Central memory CD8-positive, alpha-beta T cell (primary cell): ENCODE measurements at places on chromosomes 2 and 18.

- no peak for DNase-seq
These were observed 48.6 kb downstream of the EMX1 start for GRCh38 chr2:72965770-72966450.

GRCh38 chr18:49544362-49544761, 17.5 kb upstream of the LIPG start:
- no peak for DNase-seq

DNA sequence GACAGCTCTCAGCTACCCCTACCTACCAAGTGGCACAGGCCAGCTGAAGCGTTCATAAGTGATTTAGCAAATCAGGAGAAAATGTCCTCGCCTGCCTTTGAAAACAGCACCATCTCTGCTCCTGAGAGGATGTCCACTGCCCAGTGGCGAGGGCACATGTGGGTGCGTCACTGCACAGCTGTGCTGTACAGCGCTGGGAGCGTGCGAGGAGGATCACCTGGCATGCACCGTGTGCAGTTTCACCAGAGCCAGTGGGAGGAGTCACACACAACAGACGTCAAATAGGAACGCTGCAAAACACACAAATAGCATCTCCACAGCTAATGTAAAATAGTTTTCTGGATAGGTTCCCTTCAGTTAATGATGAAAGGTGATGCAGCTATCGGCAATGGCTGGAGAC, 154.1 kb downstream of the HDAC4 start:
- DNase-seq, result no peak

DNA sequence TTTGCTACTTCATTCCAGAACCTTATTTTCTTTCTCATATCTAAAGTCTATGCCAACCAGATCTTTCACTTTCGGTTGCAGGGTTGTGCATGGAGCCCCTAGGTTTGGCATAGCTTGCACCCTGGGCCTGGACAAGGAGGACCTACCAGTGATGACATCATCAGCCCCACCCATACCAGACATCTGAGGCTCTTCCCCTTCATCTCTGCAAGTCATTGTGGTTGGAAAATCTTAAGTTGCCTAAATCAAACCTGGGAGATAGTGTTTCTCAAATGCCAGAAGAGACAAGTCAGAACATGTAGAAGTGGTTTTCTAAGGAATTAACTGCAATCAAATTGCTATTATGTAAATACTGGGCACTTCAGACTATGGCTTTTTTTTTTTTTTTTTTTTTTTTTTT, 363.3 kb downstream of the ZNF516 start:
- no peak for DNase-seq

DNA sequence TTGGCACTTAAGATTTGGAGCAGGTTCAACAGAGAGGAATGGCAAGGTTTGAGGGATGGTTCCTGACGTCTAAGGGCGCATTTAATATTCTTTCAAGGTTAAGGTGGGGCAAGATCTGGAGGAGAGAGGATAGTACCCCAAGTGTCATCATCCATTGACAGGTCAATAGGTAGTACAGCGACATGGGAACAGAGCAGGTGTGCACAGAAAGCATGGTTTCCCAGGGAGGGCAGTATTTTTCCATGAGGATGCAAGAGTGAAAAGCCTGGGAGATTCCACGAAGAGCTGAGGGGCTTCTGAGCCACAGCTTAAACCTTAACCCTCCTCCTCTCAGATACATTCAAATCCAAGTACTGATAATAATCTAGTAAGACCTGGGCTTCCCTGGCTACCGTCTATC, 9.1 kb downstream of the HES6 start:
- DNase-seq, result no peak

- DNase-seq, result no peak
These were observed 90.7 kb upstream of the GCFC2 start for GRCh38 chr2:75801234-75801982.

DNA sequence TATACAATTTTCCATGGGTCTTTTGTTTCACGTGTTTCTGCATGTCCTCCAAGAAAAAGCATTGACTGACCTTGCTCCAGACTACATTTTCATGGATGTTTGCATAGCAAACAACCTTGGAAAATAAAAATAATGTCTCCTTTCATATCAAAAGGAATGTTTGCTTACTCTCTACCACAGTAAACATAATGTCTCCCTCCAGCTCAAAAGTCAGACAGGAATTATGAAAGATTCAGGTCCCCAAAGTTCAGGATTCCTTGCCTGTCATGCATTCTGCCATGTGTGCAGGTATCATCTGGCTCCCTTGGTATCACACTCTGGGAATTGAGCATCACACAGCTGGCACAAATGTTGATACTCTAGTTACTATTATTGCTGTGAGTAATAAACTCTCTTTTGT, 103.1 kb upstream of the ZC3H15 start:
- no peak for DNase-seq

DNA sequence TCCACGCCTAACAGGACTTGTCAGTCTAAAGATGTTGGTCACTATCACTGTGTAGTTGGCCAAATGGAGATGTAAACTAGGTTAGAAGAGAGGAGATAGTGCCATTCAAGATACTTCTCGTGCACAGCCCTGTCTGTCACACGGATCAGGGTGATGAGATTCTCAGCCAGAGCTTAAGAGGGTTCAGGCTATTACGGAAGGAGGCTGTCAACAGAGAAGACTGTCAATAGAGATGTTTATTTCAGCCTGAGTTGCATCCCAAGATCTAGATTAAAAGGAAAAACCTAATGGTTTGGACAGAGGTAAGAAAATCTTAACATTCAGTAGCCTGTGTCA, 83.4 kb downstream of the AAK1 start:
- no peak for DNase-seq

- no peak for DNase-seq
These were observed 5.2 kb downstream of the CHRNG start for GRCh38 chr2:232544674-232545073.

- no peak for DNase-seq
These were observed 1.7 kb downstream of the SH3RF3 start for GRCh38 chr2:109130723-109130995.

- DNase-seq, result no peak
These were observed 545 bp upstream of the CDCA7 start for GRCh38 chr2:173354073-173354581.

- DNase-seq, result no peak
These were observed 20.8 kb upstream of the SOS1 start for GRCh38 chr2:39141334-39142271.

DNA sequence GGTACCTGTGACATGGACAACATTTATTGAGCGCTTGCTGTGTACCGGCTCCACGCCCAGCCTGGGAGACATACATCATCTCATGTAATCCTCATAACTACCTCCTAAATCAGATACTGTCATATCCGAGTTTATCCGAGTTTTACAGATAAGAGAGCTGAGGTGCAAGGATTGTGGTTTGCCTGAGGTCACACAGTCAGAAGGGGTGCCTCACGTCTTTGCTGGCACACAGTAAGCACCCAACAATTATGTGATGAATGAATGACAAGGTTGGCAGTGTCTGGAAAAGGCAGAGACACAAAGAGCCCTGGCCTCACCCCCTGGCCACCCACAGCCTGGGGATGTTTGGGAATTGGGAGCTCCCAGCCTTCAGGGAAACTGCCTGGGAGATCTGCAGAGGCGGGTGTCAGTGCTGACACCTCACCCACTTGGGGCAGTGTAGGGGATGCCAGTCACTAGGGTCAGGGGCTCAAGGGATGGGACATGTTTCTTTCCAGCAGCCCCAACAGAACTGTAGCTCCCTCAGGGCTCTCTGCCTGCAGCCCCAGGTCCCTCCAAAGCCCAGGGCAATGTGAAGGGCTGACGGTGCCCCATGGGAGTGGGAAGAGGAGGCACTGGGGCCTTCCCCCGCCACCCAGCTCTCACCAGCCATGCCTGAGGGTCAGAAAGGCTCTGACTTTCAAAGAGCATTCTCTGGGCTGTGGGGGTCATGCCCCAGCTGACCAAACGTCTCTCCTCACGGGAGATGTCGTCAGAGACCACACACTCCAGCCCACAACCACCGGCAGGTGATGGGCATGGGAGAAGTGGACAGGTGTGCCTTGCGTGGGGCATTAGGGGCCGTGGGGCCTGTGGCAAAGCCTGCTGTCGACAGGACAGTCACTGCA, 157.5 kb downstream of the ZFP36L2 start:
- DNase-seq, result no peak
